NCI-H524 (cell line): ENCODE measurements at places on chromosomes 2 and 18.

DNA sequence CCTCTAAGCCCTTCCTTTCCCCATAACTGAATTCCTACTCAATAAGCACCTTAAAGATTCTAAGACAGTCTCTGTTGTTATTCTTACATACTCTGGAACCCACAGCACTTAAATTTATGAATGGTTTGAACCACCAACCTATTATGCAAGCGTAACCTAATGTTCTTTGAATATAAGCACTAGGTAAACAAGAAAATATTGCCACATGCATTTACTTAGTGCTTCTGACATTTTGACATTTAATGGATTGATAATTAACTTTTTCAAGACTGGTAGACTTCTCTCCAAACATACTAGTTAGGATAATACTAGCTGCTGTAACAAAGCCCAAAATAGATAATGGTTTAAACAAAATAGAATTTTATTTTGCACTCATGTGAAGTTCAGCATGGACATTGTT is 164.8 kb downstream of the ARHGAP15 start:
- no peak for DNase-seq

- no peak for DNase-seq
Observed at GRCh38 chr2:100365434-100365833, 43.1 kb upstream of the LONRF2 start.

DNA sequence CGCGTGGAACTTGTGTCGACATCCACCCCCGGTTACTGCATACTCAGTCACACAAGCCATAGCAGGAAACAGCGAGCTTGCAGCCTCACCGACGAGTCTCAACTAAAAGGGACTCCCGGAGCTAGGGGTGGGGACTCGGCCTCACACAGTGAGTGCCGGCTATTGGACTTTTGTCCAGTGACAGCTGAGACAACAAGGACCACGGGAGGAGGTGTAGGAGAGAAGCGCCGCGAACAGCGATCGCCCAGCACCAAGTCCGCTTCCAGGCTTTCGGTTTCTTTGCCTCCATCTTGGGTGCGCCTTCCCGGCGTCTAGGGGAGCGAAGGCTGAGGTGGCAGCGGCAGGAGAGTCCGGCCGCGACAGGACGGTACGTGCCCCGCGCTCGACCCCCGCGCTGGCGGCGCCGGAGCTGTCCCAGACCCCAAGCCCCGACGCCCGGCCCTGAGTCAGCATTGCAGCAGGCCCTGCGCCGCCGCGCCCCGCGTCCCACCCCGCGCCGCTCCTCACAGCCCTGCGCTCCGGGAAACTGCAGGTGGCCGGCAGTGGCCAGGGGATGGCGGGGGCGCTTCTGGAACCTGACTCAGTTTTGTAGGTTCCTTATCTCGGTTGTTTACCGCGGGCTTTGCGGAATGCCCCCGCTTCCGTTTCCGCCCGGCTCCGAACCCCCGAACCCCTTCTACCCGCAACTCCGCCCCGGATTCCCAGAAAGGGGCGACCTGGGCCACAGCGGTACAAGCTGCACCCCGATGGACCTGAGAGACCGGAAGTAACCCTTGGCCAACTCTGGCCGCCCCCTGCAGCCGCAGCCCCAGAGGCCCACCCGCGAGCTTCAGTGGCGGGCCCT is at the start of gene CFLAR:
TSS of gene CFLAR (plus strand) at position 50 of the 844 bp plus-strand sequence. CDS start 13,702 bp downstream, outside the sequence.
- DNase-seq, result peak; percentile 39

DNA sequence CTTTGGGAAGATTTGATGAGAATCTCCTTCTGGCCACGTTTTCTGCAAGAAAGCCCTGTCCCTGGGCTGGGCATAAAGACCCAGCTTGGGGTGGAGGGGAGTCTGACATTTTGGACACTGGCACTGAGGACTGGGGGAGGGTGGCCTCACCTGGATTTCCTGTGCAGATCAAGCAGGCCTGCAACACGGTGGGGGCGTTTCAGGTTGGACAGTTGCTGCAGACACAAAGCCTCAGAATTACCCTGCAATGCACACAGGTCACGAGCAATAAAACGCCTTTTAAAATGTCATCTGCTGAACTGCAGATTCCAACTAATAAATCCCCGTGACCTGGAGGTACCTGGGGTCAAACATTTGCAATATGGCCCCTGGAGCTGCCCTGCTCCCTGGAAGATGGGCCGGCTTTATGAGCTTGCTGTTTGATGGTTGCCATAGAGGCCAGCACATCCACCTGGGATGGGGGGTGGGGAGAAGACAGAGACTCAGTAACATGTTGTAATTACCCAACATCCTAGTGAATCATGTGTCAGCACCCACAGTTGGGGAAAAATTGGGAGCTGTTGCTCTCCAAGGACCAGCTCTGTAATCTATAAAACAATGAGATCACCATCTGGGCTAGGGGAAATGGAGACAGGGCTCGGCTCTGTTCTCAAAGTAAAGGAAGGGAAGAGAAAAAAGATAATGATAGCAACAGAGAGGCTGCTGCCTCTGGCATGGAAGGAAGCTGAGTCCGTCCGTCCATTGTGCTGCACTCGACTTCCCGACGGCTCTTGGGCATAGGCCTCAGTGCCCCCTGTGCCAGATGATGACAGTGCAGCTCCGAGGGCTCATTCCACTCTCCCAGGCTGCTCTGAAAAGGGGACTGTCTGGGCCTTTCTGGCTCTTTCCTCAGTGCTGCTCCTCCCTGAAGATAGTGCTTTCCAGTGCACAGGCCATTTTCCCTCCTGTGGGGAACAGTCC is 340.3 kb downstream of the CYRIA start:
- DNase-seq, result no peak

GRCh38 chr2:236121546-236121945 is 46.6 kb downstream of the GBX2 start:
- no peak for DNase-seq

DNA sequence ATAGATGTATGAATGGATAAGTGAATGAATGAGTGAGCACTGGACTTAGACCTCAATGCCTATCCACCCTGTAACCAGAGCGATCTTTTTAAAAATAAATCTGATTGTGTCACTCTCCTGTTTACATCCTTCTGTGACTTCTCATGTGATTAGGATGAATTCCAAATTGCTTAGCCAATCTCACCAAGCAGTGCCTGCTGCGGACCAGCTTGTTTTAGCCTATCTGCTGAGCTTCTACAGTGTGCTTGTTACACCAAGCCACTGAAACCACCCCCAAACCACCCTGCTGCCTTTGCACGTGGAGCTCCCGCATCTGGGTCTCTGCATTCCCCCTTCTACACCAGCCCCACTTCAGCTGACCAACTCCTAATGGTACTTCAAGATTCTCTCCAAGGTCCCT is 265.4 kb downstream of the EN1 start:
- no peak for DNase-seq

- DNase-seq, result no peak
Observed at GRCh38 chr2:38692636-38693318, 26.9 kb downstream of the GALM start.

DNA sequence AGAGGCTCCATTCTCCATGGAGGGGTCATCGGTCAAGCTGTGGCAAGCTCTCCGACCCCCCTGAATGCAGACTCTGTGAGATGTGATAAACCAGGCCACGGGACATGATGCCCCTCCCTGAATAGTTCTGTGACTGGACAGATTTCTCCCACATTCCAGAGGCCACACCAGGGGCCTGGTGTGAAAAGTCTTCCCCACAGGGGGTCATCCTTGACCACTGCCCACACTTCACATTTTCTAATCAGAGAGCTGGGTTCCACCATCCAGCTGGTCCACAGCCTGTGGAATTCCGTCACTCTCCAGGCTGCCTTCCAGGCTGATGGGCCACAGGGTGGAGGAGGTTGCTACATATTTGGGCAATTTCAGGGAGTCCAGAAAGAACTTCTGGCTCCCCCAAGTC is 51.3 kb upstream of the CYRIA start:
- DNase-seq, result no peak

GRCh38 chr18:63564021-63564420 is 21.9 kb downstream of the SERPINB12 start:
- no peak for DNase-seq

DNA sequence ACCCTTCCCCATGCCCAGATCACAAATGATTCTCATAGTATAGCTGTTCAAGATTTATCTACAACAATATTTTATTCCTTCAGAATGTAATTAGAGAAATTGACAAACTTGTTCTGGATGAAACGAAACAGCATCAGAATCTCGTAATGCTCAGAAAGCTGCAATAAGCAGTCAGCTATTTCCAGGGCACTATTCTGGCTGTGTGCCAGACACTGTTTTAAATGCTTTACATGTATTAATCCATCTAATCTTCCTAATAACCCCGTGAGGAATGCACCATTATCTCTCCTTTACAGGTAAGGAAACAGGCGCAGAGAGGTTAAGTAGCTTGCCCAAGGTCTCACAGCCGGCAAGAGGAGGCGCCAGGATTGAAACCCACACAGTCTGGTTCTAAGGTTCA is 10.1 kb upstream of the LYPD6B start:
- DNase-seq, result no peak

DNA sequence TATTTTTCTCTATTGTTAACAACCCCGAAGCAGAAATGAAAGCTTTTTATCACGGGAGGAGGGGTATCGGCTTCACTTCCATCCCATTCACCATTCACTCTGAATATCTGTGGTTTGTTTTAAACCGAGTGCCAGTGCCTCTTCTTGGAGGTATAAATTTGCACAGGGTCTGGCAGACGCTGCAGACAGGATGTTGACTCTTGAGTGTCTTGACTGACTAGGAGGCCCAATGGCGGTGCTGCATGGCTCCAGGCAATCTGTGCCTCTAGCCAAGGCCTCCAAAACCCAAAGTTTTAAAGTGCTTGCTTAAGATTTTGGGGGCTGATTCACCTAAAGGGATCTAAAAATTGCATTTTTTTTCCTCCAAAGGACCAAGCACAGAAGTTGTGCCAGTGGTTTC is 183.8 kb downstream of the LTBP1 start:
- no peak for DNase-seq

DNA sequence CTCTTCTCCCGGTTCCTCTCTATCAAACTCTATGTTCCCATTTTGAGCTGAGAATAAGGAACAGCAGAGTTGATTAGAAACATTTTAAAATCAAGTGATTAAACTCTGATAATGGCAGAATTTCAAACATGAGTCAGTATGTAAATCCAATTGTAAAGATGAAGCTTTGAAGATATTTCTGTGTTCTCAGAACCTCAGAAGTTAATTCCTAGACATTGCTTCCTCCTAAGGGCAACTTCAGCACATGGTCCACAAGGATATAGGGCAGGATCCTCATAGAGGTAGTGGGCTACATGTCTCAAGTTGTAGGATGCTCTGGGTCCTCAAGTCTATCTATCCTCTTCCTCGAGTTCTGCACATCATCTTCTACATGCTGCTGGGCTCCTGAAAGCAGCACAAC is 46.3 kb downstream of the QPCT start:
- no peak for DNase-seq

- DNase-seq, result no peak
Observed at GRCh38 chr18:45774065-45774521, 50.1 kb downstream of the SLC14A1 start.

- DNase-seq, result no peak
Observed at GRCh38 chr18:74351354-74351753, 35.7 kb downstream of the C18orf63 start.

DNA sequence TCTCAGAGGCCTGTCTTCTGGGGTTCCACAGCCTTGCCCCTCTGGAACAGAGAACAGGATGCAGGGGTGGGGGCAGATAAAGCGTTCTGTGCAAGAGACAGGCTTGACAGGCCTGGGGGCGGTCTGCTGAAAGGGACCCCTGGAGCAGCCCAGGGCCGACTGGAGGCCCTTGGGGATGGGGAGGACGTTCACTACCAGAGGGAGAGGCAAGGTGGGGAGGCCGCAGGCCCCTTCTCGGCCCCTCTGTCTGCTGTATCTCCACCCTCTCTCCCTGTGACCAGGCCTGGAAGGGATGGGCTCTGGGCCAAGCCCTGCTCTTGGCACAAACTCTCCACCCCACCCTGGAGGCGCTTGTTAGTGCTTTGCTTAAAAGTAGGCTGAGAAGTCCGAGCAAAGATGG is 27.3 kb upstream of the INHBB start:
- DNase-seq, result no peak

GRCh38 chr18:28541276-28541930 is 364.5 kb upstream of the CDH2 start:
- no peak for DNase-seq

DNA sequence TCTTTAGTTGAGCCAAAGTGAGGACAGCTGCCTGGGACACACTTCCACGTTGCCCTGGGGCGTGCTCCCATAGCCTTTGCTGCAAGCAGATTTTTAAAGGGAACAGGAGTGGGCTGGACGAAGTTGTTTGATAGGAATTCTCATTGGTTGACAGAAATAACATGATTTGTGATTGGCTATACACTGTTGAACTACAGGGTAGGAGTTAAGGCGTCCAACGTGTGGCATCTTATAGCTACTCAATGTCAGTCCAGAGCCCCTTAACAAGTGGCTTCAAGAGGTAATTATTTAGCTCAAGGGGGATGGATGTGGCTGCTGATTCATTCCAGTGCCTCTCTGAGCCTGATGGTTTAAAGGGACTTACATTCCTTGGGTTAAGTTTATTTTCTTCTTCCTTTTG is 65.5 kb downstream of the ACAA2 start:
- DNase-seq, result peak; percentile 78

DNA sequence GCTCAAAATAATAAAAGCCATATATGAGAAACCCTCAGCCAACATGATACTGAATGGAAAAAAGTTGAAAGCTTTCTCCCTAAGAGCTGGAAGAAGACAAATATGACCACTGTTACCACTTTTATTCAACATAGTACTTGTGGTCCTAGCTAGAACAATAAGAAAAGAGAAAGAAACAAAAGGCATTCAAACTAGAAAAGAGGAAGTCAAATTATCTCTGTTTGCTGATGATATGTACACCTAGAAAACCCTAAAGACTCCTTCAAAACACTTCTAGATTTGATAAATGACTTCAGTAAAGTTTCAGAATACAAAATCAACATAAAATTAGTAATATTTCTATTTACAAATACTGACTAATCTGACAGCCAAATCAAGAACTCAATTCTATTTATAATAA is 328.8 kb upstream of the GCFC2 start:
- DNase-seq, result no peak

DNA sequence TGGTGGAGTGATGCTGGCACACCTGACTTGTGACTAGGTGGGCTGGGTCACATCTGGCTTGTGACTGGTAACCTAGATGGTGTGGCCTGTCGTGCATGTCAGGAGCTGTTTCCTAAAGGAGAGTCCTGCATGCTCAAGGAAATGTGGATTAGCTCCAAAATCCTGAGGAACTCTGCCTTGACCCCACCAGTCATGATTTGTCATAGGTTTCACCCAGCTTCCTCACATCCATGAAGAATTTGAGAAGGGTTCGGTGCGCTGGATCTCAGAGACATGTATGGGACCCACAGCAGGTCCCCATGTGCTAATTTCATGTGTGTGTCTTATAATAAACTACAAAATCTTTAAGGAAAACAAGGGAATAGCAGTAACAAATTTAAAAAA is 107.2 kb downstream of the COL6A3 start:
- DNase-seq, result no peak

DNA sequence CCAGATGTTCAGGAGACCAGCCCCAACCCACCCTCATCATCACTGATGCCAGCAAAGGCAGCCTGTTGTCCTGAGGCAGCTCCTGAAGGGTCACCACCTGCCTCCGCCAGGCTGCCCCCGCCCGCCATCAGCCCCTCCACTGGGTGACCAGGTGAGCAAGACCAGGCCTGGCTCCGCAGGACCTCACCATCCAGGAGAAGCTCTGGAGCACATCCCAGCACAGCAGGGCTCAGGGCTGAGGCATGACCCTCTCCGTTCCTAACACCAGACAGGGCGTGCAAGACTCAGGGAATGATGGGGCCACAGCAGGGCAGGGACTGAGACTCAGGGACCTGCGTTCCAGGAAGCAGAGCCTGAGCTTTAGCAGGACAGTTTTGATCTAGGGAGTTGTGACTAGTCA is 218.8 kb upstream of the RAB6C start:
- DNase-seq, result no peak
